Vagina (tissue), 2 donors: ENCODE measurements at places on chromosomes 2 and 18. TPM values are rescaled to one million over a fixed set of nuclear protein-coding genes. Genes with fewer than 3 reads are reported as not detected.
A peak's percentile ranks its signal among the peaks of the same experiment; 100 is the strongest.

- H3K4me3 ChIP-seq = no peak overlapping the region
- H3K27me3 ChIP-seq = no peaks in the 10 kb centered on the region
- no peak for DNase-seq
These were observed 17.8 kb downstream of the OTOF start for GRCh38 chr2:26459991-26460612.

- no peak overlapping the region for H3K4me3 ChIP-seq
- H3K27ac ChIP-seq = no peak overlapping the region
- H3K36me3 ChIP-seq = no peaks in the 10 kb centered on the region
- peaks cover 35% of the 10 kb centered on the region for H3K4me1 ChIP-seq
These were observed 1.6 kb upstream of the SUCLG1 start for GRCh38 chr2:84460670-84461069.

DNA sequence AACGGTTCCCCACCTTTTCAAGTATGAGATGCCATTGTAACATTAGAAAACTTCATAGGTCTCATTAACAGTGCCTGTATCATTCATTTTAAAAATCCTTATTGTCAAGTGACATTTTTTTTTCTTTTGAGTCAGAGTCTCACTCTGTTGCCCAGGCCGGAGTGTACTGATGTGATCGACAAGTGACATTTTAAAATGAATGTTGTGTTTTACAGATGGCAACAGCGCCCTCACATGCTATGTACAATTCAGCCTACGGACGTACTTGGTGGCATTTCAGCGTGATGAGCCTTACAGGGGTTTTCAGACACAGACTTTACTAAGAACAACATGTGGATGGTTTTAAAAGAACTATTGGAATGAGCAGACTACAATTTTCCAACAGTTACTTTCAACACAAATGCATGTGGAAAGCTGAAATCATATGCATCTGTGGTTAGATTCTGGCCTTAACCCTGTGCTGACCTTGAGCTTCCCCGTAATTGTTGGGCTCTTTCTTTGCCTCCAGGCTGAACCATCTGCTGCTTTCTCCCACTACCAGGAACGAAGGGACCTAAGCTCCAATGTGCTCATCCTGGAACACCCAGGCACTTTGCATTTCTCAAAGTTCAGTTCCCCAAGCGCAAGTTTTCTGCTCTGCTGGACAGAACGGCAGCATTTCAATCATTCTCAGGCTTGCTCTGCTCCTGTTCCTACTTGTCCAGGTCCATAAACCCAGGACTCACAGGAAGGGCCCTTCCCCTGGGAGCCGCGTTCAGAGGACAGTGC is 119.9 kb upstream of the NDUFV2 start:
- no peaks in the 10 kb centered on the region for H3K27me3 ChIP-seq
- no peak overlapping the region for H3K27ac ChIP-seq
- no peaks in the 10 kb centered on the region for H3K36me3 ChIP-seq

DNA sequence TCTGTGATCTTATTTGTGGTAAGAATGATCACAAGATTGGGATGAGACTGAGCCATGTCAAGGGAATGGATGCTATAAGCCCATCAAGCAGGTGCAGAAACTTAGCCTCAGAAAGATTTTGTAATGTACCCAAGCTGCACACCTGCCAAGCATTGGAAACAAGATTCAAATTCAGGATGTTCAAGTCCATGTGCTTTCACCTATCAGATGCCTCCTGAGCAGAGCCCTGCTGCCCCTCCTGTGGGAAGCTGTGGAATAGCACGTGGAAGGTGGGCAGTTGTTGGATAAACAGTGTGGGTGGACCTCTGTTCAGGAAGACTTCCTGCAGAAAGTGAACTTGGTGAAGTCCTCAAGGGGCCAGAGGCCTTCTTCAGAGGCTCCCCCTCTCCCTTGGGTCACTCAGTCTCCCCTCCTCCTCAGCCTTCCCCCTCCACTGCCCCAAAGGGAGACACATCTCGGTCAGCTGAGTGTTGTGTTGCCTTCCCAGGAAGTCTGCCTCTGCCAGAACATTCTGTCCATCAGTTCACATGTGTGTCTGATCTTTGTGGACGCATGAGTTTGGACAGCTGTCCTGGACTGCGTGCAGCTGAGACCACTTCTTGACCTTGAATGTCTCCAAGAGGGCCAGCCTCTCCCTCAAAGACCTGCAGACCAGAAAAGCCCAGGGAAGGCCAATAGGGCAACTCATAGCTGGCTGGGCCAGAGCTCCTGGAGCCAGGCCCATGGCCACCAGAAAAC is 186.1 kb downstream of the INHBB start:
- peak overlapping the region; percentile 14 for H3K27ac ChIP-seq
- no peaks in the 10 kb centered on the region for H3K36me3 ChIP-seq
- H3K4me1 ChIP-seq = peaks cover 18% of the 10 kb centered on the region
- H3K4me3 ChIP-seq = no peak overlapping the region
- no peak for DNase-seq

- no peaks in the 10 kb centered on the region for H3K27me3 ChIP-seq
- H3K27ac ChIP-seq = peak overlapping the region; percentile 12
- H3K4me3 ChIP-seq = no peak overlapping the region
- H3K4me1 ChIP-seq = peaks cover 13% of the 10 kb centered on the region
These were observed 99.6 kb upstream of the MCFD2 start for GRCh38 chr2:47015206-47015605.

GRCh38 chr2:176260689-176261088 is 8.6 kb upstream of the MTX2 start:
- H3K4me1 ChIP-seq = no peaks in the 10 kb centered on the region
- H3K27ac ChIP-seq = no peak overlapping the region
- no peak for DNase-seq
- no peaks in the 10 kb centered on the region for H3K36me3 ChIP-seq

GRCh38 chr2:45759310-45759851 is 107.9 kb downstream of the PRKCE start:
- no peak for DNase-seq
- H3K27ac ChIP-seq = peak overlapping the region; percentile 30
- H3K4me1 ChIP-seq = peaks cover 22% of the 10 kb centered on the region
- no peaks in the 10 kb centered on the region for H3K36me3 ChIP-seq

DNA sequence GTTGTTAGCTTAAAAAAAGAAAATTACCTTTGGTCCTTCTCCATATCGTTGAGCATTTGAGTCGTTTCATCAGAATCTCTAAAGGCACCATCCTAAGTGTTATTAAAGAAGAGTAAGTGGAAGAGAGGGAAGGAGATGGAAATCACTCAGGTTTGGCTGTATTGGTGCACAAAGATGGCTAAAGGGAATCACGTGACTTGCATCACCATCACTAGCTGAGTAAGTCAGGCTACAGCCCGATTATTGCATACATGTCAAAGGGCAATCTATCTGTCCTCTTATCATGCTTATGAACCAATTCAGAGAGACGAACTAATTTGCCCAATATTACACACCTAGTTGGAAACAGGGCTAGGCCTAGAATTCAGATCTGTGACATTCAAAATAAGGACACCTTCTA is 137.6 kb downstream of the CMPK2 start:
- no peak overlapping the region for H3K27ac ChIP-seq
- H3K27me3 ChIP-seq = no peaks in the 10 kb centered on the region
- no peaks in the 10 kb centered on the region for H3K36me3 ChIP-seq
- H3K4me3 ChIP-seq = no peak overlapping the region

GRCh38 chr18:8627107-8627472 is 17.9 kb downstream of the RAB12 start:
- peaks cover 18% of the 10 kb centered on the region for H3K4me1 ChIP-seq
- no peak for DNase-seq
- no peak overlapping the region for H3K4me3 ChIP-seq

DNA sequence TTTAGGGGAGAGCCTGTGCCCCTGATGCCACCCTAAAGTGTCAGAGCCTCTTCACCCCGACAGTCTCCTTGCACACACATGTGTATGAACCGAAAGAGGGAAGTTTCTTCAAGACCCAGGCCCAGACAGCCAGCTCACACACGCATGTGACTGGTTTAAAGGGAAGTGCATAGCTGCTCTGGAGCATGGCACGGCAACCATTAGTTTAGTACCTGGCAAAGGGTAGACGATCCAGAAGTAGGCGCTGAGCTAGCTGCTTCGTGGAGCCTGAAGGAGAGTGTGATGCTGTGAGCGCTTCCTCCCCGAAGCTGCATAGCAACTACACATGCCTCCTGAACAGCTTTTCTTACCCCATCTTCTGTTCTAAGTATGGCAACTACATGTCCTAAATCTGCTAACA is 91.7 kb downstream of the ZCCHC2 start:
- no peak overlapping the region for H3K27ac ChIP-seq
- DNase-seq = no peak
- no peaks in the 10 kb centered on the region for H3K36me3 ChIP-seq
- no peaks in the 10 kb centered on the region for H3K27me3 ChIP-seq

GRCh38 chr2:44197816-44198215 is 29.1 kb downstream of the PPM1B start:
- H3K4me3 ChIP-seq = no peak overlapping the region
- H3K36me3 ChIP-seq = no peaks in the 10 kb centered on the region
- H3K27me3 ChIP-seq = no peaks in the 10 kb centered on the region
- peaks cover 15% of the 10 kb centered on the region for H3K4me1 ChIP-seq

- no peaks in the 10 kb centered on the region for H3K36me3 ChIP-seq
- H3K4me3 ChIP-seq = no peak overlapping the region
- H3K27me3 ChIP-seq = no peaks in the 10 kb centered on the region
These were observed 21.7 kb downstream of the HDAC4 start for GRCh38 chr2:239378918-239379640.

The C2orf15 gene
- not detected for total RNA-seq

The MROH2A gene
- total RNA-seq = not detected

The SCYGR4 gene
- total RNA-seq = not detected

The MC2R gene
- not detected for total RNA-seq

The TMEM247 gene
- total RNA-seq = not detected
